ENCODE measurements at places on chromosomes 3 and 15. TPM values are rescaled to one million over a fixed set of nuclear protein-coding genes. Genes with fewer than 3 reads are reported as not detected.

FES gene
- 13.1 TPM for polyA plus RNA-seq

CAMP gene
- 0.38 TPM for polyA plus RNA-seq

CHRD gene
- polyA plus RNA-seq, result 10.6 TPM

DUOXA2 gene
- polyA plus RNA-seq, result not detected

AVEN gene
- polyA plus RNA-seq, result 13.0 TPM

KNL1 gene
- 32.4 TPM for polyA plus RNA-seq

PRR20G gene
- polyA plus RNA-seq, result not detected

TRIM71 gene
- polyA plus RNA-seq, result 10.4 TPM
